ENCODE measurements at places on chromosomes 6 and 20.
A peak's percentile ranks its signal among the peaks of the same experiment; 100 is the strongest.

- no peak for DNase-seq
Observed at GRCh38 chr6:109854541-109855308, 123.4 kb upstream of the GPR6 start.

GRCh38 chr6:42166444-42167141 is 6.6 kb upstream of the GUCA1A start:
- DNase-seq = peak; percentile 85

GRCh38 chr6:159808647-159809046 is 8.6 kb downstream of the PNLDC1 start:
- DNase-seq = no peak

DNA sequence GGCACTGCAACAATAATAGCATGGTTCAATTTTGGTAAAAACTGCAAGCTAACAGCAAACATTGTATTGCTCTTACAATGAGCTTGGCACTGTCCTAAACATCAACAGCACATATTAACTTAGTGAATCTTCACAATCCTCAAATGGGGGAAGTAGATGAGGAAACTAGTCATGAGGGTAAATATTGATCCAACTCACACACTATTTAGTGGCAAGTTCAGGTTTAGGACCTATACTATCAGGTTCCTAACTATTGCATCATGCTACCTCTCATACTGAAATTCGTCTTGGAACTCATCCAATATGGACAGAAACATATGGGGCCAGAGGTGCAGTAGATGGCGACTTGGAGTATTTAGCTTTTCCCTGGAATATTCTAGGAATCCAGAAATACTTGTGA is 34.2 kb downstream of the FKBP1C start:
- DNase-seq = no peak

GRCh38 chr6:124676033-124676432 is 286.2 kb upstream of the RNF217 start:
- peak; percentile 2 for DNase-seq

Measured in kidney tubule cell (primary cell).